NT2/D1 (cell line): ENCODE measurements at places on chromosomes 2 and 18.

DNA sequence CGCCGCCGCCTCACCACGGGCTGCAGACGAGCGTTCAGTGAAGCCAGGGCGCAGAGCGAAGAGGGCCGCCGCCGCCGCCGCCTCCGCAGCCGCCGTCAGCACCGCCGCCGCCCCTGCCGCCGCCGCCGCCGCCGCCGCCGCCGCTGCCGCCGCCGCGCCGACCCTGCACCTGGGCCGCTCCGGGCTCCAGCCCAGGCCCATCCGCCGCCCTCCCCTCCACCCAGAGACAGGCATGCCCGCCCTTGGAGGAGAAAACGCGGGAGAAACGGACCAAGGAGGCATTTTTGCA, 3.0 kb downstream of the POU3F3 start:
- DNase-seq, result no peak

GRCh38 chr2:26934335-26934724, 36.1 kb upstream of the MAPRE3 start:
- no peak for DNase-seq

DNA sequence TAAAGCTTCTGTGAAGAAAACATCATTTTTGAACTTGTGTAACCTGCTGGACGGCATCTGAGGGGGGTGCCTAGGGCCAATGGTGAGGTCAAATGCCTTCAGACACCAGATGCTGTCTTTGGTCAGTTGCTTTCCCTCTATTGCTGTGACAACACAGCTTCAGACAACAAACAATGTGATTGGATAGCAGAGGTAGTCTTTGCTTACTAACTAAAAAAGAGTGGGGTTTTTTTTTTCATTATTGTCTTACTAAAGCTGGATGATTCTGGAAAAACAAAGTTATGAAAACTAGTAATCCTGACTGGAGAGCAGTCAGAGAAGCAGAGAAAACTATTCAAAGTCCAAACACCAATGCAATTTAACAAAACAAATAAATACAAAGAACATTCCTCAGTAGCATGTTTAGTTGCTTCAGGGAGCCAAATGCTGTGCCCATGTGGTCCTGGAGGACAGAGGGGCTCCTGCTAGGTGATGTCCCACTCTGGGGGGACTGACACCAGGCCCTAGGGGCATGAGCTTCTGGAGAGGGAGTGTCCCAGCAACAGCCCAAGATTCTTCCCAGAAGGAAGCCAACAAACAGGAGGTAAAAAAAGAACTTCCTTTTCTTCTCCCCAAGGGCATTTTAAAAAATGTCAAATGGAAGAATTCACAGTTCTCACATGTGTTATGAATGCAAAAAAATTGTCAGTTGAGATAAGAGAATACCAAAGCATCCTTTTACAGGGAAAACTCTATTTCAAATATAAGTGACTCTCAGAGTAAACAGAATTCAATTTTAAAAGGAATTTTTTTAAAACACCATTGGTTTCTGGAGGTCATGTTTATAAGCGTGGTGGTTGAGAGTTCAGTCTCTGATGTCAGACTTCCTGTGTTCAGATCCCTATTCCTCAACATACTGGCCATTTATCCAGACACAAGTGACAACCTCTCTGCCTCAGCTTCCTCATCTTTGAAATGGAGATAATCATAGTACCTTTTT, 181.1 kb upstream of the PGAP1 start:
- no peak for DNase-seq

- no peak for DNase-seq
Measured at GRCh38 chr2:165791421-165792103, 2.5 kb downstream of the GALNT3 start.

DNA sequence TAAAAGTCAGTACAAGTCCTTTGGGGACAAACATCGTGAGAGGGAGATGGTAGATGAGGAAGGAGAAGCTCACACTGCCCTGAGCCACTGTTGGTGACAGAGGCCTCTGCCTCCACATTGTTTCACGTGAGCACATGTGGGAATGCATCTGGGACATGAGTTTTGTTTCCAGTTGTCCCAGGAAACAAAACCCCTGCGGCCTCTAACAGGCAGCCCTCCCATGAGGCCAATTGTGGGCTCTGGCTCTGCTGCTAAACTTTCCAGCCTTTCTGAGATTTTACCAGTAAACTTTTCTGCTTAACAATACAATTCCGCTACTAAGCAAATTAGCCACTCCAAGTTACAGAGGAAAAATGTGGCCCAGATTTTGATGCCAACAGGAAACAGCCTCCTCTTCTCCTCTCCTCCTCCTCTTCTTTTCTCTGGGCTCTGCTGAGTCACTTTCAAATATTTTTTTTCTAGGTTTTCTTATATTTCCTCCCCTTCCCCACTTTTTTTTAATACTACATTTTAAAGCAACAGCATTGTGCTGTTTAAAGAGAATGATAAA, 23.4 kb upstream of the LRRC30 start:
- no peak for DNase-seq

DNA sequence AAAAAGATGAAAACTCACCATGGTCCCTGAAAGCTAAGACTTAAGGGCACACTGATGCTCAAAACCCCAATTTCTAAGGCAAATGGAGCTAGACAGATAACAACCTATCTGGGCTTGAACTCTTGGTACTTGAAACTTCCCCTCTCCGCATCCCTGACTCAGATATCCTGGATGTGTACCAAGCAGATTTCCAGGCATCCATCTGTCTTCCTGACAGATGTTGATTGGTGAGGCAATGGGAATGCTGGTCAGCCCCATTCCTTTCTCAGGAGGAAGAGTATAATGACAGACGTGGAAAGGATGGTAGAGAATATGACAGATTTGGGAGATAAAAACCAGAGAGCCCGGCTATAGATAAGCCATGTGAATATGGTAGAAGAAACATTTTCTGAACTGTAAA, 69.2 kb downstream of the ADD2 start:
- no peak for DNase-seq

DNA sequence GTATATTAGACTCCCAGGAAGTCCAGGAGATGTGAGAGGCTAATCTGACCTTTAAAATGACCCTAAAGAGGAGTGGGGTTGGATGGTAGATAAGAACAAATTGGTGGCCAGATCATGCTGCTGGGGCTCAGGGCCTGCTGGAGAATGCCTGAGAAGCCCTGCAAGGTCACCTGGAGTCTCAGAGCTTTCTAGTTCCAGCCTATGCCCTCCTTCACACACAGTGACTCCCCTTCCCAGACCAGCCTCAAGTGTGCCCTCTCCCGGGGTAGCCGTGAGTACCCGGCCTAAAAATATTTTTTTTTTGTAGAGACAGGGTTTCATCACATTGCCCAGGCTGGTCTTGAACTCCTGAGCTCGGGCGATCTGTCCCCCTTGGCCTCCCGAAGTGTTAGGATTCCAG, 44.2 kb upstream of the FZD5 start:
- no peak for DNase-seq

DNA sequence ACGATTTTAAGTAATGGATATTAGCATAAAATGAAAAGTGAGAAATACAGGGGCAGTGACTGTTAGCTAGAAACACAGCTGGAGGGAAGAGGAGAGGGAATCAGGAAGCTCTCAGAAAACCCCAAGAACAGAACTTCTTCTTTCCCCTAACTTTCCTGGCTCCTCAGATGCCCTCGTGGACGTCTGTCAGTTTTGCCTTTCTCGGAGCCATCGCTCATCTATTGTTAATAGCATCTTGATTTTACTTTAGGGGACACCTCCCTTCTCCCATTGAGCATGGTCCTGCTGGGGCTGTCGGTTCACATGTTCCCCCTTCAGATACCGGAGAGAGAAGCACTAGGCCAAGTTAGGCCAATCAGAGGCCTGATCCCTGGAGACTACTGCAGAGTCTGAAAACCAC, 2.3 kb upstream of the PLEK start:
- DNase-seq, result no peak

- DNase-seq, result no peak
Measured at GRCh38 chr18:12401881-12402280, 5.8 kb upstream of the PRELID3A start.

DNA sequence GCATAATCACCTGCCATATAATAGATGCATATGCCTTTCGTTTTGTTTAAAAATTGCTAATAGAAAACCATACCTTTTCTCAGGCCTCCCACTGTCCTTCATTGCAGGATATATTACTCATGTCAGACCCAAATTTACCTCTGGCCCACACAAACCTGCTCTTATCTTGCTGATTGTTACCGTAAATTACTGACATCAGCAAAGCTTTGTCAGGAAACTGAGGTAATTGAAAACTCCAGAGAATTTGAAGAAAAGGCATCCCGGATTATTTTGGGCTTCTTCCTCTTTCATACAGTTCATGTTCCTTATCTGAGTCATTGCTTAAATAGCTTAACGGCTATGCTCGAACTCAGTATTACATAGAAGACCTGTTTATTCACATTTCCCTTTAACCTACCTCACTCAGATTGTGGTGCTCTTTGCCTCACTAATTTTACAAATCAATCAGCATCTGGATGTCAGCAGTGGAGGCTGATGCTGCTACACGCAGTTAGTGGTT, 145.7 kb downstream of the ZEB2 start:
- no peak for DNase-seq

- DNase-seq, result no peak
Measured at GRCh38 chr2:232870766-232871371, 805 bp downstream of the SNORC start.

DNA sequence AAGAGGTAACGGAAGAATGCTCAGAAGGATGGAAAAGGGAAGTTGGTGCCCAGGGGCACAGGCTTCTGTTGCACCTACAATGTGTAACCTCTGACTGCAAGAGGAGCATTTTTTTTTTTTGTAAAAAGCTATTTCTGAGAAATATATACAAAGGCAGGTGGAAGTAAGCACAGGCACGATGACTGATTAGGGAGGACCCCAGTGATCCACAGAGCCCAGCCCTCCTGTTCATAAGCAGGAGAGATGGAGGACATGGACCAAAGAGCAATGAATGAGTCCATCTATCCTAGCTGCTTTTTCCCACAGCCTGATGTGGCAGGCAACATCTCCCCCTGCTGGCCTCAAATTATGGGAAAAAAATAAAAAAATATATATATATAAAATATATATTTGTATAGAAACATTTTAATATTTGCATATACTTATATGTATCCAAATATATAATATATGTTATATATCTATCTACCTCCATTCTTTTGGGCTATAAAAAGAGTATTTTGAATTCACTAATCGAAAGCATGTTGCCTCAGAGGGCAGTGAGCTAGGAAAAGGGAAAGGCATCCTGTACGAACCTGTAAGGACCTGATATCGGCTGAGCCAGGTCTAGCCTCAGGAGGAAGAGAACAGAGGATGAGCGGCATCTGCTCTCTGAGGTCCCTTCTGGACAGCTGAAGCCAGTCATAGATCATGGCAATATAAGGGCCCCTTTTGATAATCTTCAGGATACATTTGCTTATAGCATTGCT, 166.0 kb upstream of the STK17B start:
- no peak for DNase-seq

GRCh38 chr2:147639891-147640290, 204.9 kb upstream of the ACVR2A start:
- DNase-seq, result no peak
